ENCODE measurements at places on chromosomes 12 and 14.

GRCh38 chr14:26775765-26776563 is 178.1 kb upstream of the NOVA1 start:
- DNase-seq = no peak

- no peak for DNase-seq
Observed at GRCh38 chr14:65531148-65531547, 118.6 kb downstream of the FUT8 start.

GRCh38 chr12:104197264-104197663 is 18.3 kb upstream of the TXNRD1 start:
- DNase-seq = no peak

- DNase-seq = no peak
Observed at GRCh38 chr12:54352891-54353874, 11.1 kb downstream of the GPR84 start.

- no peak for DNase-seq
Observed at GRCh38 chr14:68666899-68667298, 126.0 kb downstream of the ZFP36L1 start.
